ENCODE measurements at places on chromosomes 6 and 20.

DNA sequence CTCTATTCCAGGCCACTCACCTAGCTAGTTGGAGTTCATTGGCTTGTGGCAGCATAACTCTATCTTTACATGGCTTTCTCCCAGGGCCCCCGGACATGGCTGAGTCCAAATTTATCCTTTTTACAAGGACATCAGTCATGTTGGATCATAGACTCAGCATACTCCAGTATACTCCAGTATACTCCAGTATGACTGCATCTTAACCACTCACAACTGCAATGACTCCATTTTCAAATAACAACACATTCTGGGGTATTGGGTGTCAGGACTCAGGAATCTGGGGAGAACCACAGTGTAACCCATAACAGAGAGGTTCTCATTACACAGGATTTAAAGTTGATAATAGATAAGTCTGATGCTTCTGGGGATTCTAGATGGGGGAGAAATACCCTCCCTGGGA is 53.8 kb upstream of the TSHZ2 start:
- DNase-seq: no peak

DNA sequence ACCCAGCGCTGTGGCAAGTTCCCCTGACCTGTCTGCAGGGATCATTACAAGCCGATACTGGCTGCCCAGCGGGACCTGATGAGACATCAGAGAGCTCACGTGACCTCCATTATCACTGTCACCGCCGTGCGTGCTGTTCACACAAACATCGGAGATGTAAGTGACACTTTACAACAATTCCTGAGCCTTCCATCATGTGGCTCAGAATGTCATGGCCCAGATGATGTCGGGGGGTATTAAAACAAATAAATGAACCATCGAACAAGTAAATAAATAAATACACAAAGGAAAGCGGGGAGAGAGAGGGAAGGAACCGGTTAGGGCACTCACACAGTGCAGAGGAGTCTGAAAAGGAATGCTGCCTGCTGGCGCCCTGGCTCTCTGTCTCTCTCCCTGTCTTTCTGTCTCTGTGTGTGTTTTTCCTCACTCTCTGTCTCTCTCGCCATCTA is 195.1 kb downstream of the BMP7 start:
- DNase-seq: no peak

GRCh38 chr20:51531141-51531710 is 11.3 kb downstream of the NFATC2 start:
- peak; percentile 39 for DNase-seq

GRCh38 chr6:9985481-9985880 is 429.4 kb downstream of the TFAP2A start:
- no peak for DNase-seq

DNA sequence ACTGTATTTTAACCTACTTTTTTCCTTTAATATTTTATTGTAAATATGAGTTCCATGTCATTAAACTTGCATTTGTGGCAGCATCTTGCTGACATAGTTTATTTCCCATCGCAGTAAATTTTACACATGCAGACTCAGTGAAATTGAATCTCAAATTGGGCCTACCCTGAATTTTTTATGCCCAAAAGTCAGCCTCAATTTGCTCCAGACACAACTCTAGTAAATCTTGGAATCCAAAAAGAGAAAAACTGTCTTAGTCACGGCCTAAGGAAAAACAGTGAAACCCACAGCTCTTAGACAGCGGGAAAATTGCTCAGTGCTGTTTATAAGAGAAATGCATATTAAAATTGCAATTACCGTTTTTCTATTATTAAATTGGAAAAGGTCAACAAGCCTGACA is 85.3 kb upstream of the PCSK2 start:
- no peak for DNase-seq

- no peak for DNase-seq
Observed at GRCh38 chr6:19789100-19789803, 47.9 kb upstream of the ID4 start.

GRCh38 chr20:16314320-16314719 is 258.9 kb downstream of the KIF16B start:
- no peak for DNase-seq

DNA sequence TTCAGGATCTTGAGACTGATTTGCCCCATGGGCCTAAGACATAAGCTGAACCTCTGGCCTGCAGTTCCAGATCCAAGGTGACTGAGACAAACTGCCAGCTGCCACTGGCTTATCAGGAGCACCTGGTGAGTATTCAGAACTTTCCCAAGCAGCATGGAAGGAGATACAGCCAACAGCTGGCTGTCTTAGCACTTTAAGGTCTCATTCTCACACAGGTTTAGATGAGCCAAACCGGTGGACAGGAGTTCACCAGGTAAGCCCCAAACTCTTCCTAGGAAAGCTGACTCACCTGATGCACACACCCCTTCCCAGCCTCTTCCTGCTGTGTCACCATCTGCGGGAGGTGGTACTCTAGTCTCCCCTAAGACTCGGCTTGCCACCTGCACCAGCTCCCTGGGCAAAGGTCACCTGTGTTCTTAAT is at the start of gene BANF2:
Gene BANF2 (plus strand): TSS at position 36 of the 421 bp plus-strand sequence. CDS start 25,060 bp downstream, outside the sequence.
- no peak for DNase-seq

DNA sequence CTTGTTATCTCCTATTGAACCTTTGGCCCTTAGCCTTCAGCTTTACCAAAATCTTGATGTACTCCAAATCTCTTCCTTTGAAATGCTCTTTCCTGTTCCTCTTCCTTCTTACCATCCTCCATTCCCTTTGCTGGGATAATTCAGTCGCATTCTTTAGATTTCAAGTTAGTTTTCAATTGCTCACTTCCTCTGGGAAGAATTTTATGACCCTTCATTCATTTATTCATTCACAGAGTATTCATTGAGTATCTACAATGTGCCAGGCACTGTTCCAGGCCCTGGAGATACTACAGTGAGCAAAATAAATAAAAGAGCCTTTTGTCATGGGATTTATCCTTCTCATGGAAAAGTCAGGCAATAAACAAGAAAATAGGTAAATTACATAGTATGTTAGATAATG is 548.2 kb upstream of the FLRT3 start:
- DNase-seq: no peak

GRCh38 chr6:47022191-47022590 is 19.9 kb downstream of the ADGRF1 start:
- DNase-seq: no peak

DNA sequence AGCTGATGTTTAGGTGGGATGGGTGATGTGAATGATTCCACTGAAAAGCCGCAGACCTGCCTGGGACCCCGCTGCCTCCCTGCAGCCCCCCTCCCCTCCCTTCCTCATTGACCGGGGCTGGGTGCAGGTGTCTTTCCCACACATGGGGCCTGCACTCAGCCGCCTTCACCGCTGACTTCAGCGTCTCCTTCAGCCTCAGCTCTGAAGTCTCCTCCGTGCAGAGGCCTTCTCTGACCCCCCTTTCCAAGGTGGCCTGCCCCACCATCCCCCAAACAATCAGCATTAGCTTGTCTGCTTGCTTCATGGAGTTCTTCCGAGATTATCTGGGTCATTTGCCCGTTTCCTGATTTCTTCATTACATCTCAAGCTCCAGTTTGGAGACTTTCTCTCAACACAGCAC is 140.7 kb downstream of the SMOC2 start:
- no peak for DNase-seq

- DNase-seq: no peak
Observed at GRCh38 chr6:78925317-78925716, 58.0 kb downstream of the IRAK1BP1 start.

GRCh38 chr6:139711804-139712585 is 337.5 kb upstream of the CITED2 start:
- DNase-seq: no peak

GRCh38 chr20:51026269-51026668 is 3.4 kb upstream of the KCNG1 start:
- no peak for DNase-seq

- no peak for DNase-seq
Observed at GRCh38 chr6:122770835-122771601, 8.5 kb upstream of the FABP7 start.

DNA sequence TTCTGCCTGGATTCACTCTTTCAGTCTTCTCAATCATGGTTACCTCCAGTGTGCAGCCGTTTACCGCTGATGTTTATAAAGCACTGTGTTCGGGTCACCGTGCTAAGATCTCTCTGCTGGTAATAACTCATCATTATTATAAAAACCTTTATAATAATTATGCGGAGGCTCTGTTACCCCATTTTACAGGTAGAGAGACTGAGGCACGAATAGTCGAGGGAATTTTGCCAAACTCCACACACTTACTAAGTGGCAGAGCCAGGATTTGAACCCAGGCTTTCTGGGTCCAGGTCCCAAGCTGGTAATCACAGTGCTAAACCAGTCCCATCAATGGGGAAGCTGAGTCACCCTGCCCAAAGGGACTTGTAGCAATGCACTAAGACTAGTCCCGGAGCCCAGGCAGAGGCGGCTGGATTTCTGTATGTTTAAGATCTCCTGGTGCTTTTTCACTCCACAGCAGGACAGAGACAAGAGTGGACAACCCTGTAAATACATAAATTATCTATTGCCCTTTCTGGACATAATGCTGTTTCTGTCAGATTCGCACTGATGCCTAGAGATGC is 48.1 kb downstream of the SYNJ2 start:
- no peak for DNase-seq

DNA sequence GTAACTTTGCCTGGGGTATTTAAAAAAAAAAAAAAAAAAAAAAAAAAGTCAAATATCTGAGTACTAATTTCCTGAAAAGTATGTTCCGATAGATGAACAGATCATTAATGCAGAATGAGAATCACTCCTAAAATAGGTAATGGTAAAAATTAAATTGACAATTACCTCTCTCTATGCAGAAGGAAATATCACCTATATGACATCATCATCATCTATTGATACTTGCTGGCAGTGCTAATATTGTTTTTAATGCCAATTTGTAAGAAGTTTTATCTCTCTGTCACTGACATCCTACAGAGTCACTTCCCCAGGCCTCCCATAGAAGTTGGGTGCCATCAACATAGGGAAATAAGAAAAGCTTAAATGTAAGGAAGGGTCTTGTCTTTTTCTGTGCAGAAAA is 29.9 kb downstream of the ADNP start:
- DNase-seq: no peak

DNA sequence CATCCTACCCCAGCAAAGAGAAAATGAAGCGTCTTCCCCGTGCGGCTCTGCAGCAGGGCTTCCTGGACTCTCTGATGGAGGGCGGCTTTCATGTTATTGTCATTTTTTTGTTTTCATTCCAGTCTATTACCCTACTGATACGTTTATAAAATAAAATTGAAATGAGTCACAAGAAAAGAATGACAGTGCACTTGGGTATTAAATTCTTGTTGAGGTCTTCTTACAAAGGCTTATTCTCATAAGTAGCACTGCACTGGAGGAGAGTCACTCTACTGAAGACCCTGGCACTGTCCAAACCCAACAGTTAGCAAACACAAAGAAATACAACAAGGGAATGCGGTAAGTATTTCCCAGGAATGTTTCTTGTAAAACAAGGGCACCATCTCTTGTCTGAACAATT is 379.3 kb downstream of the MAFB start:
- DNase-seq: no peak

GRCh38 chr6:125194941-125195340 is 41.4 kb downstream of the TPD52L1 start:
- no peak for DNase-seq

- no peak for DNase-seq
Observed at GRCh38 chr20:16842486-16843120, 94.4 kb downstream of the OTOR start.

GRCh38 chr6:166916824-166917223 is 39.5 kb downstream of the RNASET2 start:
- DNase-seq: no peak

DNA sequence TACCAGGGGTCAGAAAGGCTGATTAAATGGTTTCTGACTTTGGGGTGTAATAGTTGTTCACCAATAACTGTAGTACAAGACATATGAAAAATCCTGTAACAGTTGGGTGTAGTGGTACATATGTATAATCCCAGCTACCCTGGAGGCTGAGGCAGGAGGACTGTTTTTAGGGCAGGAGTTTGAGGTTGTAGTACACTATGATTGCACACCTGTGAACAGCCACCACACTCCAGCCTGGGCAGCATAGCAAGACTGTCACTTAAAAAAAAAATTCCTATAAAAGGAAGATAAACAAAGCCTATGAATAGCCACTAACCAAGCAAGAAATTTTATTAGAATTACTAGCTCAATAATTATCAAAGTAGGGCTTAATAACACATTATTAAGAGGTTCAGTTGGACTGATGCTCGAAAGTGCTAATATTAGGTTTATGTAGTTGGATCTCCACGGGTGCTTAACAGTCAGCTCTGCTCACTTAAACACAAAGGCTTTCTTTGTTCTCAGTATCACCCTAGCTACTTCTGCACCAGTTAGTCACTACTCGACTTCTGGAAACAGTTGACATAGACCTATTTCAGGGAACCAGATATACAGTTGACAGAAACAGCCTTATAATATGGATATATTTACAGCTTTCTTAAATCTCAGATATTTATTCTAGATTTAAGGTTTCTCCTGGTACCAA is 113.0 kb downstream of the MTFR2 start:
- DNase-seq: no peak

GRCh38 chr6:163192591-163192990 is 221.9 kb upstream of the QKI start:
- no peak for DNase-seq

GRCh38 chr6:733431-734219 is 40.7 kb upstream of the EXOC2 start:
- no peak for DNase-seq

GRCh38 chr20:10893321-10893720 is 219.5 kb upstream of the JAG1 start:
- no peak for DNase-seq

DNA sequence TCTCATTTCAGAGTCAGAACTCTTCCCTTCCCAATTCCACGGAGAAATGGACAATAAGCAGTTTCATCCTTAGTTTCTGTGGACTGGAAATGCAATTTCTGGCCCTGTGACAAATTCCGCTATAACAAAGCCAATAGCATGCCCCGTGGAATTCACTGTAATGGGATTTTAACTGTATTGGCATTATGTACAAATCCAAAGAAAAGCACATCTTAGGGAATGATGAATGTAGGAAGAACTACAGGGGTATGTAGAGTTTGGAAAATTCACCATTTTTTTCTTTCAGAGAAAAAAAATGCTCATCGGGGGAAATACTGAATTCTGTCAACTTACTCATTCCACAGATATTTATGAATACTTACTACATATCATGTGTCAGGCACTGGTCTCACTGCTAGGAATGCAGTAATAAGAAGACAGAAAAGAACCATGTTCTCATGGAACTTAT is 43.5 kb downstream of the KIF6 start:
- DNase-seq: no peak

DNA sequence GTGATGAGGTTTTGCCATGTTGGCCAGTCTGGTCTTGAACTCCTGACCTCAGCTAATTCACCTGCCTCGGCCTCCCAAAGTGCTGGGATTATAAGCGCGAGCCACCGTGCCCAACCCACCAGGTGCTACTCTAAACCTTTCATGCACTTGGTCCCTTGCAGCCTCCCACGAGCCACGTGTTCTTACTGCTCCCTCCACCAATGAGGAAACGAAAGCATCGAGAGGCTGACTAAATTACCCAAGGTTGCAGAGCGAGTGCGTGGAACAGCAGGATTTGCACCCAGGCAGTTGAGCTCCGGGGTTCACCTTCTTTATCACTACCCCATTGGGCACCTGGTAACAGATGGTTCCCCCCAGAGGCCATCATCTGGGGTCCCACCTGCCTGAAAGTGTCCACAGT is 208.3 kb downstream of the LY86 start:
- no peak for DNase-seq

GRCh38 chr6:39962831-39963230 is 28.6 kb upstream of the MOCS1 start:
- no peak for DNase-seq

- no peak for DNase-seq
Observed at GRCh38 chr6:128039543-128039942, 138.7 kb upstream of the THEMIS start.
